ENCODE measurements at places on chromosomes 11 and 22.

DNA sequence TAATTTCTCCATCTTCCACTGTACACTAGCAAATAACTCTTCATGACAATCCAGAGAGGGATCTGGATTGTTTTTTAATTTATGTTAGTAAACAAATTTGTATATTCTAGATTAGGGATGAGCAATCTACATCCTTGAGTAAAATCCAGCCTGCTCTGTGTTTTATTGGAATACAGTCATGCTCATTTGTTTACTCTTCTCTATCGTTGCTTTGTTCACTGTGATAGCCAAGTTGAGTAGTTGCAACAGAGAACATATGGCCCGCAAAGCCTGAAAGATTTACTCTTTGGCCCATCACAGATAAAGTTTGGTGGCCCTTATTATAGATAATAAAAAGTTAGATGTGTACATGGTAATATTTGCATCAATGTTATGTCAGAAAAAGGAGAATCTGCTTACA lies 6.2 kb upstream of the BLID start:
- DNase-seq = no peak

DNA sequence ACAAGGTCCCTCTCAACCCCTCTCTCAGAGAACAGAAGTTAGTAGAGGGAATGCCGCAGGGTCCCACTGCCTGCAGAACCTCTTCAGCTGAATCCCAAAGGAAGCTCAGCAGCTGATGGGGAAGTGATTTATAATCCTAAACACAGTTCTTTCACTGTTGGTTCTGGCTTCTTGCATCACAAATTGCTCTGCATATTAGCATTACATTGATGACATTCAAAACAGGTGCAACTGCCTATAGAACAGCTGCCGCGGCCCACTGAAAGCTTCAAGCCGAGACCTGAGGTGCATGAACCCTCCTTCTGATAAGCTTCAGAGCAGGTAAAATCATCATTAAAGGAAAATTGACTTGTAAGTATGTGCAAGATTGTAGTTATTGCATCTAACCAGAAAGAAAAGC lies 75.2 kb upstream of the KIRREL3 start:
- no peak for DNase-seq

- no peak for DNase-seq
These were observed 559.8 kb downstream of the NELL1 start for GRCh38 chr11:21229224-21229623.

GRCh38 chr11:31872076-31872443 lies 60.9 kb upstream of the PAX6 start:
- DNase-seq = no peak

GRCh38 chr11:1770528-1770927 lies 6.8 kb upstream of the CTSD start:
- no peak for DNase-seq

GRCh38 chr11:61126256-61126655 lies 24.0 kb downstream of the CD5 start:
- DNase-seq = no peak

All from GM04503 (cell line).